ENCODE measurements at places on chromosomes 2 and 18.

DNA sequence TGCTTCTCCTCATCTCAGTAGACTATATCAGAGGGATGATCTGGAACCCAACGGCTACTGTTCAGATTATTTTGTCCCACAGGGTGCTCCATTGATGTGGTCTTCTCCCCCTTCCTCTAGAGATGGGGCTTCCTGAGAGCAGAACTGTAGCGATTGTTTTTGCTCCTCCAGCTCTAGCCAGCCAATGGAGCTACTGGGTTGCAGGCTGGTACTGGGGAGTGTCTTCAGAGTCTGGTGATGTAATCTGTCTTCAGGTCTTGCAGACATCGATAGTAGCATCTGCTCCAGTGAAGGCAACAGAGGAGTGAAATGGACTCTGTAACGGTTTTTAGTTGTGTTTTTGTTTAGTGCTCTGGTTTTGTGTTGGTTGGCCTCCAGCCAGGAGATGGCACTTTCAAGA, 621.9 kb downstream of the RNF144A start:
- DNase-seq: no peak

DNA sequence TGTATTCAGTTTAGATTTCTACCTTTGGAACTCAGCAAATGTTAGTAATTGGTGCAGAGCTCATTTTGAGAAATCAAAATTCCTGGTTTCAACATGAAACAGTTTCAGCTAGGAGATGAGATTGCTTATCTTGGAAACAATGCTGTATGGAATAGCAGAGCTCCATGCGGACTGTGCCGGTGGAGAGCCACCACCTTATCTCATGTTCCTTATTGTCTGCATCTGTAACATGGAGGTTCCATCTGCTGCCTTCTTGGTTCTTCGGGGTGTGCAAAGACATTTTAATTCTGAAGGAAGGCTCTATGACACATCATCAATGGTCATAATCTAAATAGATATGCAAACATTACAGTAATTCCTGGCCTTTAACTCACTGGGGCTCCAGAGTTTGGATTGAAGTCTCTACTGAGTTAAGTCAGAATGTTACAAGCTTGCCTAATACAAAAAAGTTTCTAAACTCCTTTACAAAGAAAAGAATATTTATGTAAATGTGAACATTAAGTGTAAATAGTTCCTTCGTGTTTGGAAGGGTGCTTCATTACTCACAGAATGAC, 65.3 kb downstream of the PRKRA start:
- no peak for DNase-seq

- DNase-seq: no peak
These were observed 1.1 kb upstream of the PPP3R1 start for GRCh38 chr2:68253219-68254068.

- DNase-seq: no peak
These were observed 121.5 kb downstream of the LPIN1 start for GRCh38 chr2:11867926-11868325.

GRCh38 chr2:207711750-207712530, 500 bp downstream of the CCNYL1 start:
- DNase-seq: no peak

DNA sequence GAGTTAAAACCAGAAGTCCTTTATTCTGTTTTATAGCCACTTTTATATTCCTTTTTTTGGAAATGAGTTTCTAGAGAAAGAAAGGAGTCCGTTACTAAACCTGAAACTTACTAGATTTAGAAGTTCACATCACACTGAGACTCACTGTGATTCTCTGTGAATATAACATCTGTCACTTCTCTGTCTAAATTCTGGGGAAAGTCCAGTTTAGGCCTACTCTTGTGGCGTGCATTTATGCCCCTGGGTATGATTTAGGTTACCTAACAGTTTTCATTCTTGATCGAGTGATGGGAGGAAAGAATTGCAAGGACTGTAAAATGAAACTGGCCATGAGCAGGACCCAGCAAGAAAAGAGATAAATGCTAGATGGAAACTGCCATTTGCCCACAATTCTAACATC, 449.6 kb downstream of the SPAG16 start:
- no peak for DNase-seq

GRCh38 chr2:63514237-63514716, 74.0 kb downstream of the WDPCP start:
- DNase-seq: no peak

DNA sequence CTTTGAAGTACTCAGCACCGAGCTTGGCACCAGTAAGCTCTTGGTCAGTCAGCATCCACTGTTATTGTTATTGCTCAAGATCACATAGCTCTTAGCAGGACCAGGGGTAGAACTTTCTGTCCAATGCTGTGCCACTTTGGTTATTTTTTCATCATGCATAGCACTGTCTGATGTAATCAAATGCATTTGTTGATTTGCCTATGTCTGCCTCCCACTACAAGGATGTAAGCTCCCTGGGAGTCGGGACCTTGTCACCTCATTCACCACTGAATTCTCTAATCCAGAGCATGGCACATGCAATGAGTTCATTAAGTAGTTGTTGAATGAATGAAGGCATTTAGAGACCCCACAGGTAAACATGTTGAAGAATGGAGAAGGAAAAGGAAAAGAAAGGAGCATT, 29.0 kb upstream of the DLX1 start:
- DNase-seq: no peak

- DNase-seq: no peak
These were observed 44.7 kb upstream of the DNAH7 start for GRCh38 chr2:196113061-196113974.

DNA sequence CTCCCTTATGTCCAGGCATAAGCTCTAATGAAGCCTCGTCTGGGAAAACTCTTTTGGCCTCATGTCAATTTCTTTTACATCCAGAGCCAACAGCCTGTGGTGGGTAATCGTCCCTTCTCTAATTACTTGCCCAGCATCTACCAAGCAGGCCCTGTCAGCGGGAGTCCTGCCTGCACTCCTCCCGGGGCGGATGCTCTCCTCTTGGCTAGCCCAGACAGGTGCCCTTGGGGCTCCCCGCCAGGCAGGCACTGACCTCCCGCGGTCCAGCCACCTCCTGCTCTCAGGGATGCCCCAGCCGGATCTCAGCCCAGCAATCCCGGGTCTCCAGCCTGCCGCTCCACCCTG, 74.2 kb downstream of the NCAPH start:
- DNase-seq: no peak

DNA sequence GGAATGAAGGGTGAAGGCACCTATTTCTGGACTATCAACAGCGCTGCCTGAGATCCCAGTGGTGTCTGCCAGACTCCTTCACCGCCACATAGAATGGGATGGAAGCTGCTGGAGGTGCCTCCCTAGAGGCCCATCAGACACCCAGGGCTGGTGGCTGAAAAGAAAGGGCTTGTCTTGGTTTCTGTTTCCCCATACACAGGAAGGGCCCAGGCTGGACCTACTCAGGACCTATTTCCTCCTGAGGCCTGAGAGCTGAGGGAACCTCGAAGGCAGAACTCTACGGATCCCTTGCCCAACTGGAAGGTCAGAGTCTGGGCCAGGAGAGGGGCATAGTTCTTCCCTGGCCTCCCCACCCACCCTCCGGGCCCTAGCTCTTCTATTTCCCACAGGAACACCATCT, 2.9 kb upstream of the CLEC4F start:
- no peak for DNase-seq

DNA sequence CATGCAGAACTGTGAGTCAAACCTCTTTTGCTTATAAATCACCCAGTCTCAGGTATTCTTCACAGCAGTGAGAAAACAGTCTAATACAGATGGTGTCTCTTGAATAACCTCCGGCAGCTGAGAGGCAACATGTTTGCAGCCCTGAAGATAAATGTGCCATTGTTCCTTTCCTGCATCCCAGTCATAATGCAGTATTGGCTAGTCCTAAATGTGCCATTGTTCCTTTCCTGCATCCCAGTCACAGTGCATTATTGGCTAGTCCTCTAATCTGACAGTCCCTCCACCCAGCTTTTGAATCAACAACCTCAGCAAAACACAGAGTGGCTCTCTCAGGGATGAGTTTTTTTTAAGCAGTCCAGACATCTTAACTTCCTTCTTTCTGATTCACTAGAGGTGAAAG, 550.7 kb downstream of the RIT2 start:
- DNase-seq: no peak
